ENCODE measurements at places on chromosomes 3 and 15.

GRCh38 chr3:28940530-28940929, 340.3 kb upstream of the RBMS3 start:
- no peak for DNase-seq

- DNase-seq, result no peak
Observed at GRCh38 chr3:28118087-28118486, 123.3 kb upstream of the CMC1 start.

DNA sequence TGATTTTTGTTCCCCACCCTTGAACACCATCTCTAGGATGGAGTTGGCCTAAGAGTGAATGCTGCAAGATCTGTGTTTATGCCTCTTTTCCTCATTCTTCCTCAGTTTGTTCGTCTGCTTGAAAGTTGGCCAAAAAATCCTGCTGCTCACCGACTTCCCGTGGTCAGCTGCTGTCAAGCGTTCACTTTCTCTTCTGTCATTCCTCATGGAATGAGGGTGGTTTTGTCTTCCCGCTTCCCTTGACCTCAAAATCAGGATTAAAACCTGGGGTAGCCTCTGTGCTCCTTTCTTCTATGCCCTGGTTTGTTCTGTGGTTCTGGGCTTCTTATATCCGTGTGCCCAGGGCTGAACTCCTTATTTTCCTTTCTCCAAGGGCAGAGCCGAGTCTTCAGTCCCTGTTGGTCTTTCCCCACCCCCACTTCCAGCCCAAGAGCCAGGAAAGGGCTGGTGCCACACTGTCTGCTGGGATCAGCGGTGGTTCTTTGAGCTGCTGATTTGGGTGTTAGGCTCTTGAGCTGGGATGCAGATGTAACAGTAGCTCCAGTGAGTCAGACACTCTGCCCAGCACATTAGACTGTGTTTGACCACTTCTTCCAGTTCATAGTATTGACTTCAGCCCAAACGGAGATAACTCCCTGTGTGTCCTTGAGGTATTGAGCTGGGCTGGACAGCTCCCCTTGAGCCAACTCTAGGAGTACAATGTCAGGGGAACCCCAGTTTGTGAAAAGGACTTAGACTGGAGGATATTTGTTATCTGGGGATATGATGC, 2.3 kb downstream of the SERF2 start:
- no peak for DNase-seq

GRCh38 chr3:76917436-76917835, 122.5 kb upstream of the ROBO2 start:
- no peak for DNase-seq

- no peak for DNase-seq
Observed at GRCh38 chr3:183006396-183007002, 26.2 kb upstream of the DCUN1D1 start.
